Stimulated activated CD8-positive, alpha-beta memory T cell treated with anti-CD3 and anti-CD28 coated beads, Interleukin-4, amount 100 ng/mL, for 1 hour (primary cell): ENCODE measurements at places on chromosomes 5 and 9.

- DNase-seq: no peak
Measured at GRCh38 chr9:134809826-134810225, 70.8 kb upstream of the FCN2 start.

- DNase-seq: no peak
Measured at GRCh38 chr9:98989036-98990000, 45.6 kb downstream of the COL15A1 start.

DNA sequence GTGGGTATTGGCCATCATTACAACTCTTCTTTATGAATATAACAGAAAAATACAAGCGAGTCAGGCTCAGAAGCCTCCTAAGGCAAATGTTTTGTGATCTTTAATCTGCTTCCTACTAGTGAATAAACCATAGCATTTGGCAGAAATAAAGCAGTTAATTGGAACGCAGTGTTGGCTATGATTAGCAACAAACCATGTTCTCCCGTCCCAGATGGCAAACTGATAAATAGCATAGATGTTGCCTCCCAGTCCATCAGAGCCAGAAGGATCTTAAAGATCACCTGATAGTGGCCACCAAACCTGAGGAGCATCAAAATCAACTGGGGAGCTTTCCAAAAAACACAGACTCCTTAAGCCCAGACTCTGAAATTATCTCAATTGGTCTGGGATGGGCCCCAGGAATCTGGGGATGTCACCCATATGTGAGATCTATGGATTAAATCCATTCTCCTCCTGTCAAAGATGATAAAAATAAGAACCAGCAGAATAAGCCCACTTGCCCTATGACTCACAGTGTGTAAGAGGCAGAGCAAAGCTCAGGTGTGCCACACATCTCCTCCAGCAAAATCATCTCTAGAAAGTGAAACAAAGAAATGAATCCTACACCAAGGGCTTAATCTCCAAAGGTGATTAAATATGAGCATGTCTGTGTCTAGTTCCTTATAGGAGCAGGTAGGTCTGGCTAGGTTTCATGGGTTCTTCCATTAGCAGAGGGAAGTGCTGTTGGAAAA, 50.3 kb downstream of the APBA1 start:
- no peak for DNase-seq

DNA sequence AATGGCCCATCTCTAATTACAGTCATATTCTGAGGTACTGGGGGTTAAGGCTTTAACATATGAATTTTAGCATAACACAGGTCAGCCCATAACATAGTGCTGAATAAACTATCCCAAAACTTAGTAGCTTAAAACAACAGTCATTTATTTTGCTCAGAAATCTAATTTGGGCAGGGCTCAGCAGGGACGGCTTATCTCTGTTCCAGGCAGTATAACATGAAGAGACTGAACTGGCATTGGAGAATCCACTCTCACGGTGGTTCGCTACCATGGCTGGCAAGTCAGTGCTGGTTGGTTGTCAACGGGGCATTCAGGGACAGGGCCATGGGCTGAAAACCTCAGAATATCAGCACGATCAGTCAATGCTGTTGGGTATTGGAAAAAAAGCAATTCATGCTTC, 520.8 kb upstream of the DAP start:
- DNase-seq: no peak

DNA sequence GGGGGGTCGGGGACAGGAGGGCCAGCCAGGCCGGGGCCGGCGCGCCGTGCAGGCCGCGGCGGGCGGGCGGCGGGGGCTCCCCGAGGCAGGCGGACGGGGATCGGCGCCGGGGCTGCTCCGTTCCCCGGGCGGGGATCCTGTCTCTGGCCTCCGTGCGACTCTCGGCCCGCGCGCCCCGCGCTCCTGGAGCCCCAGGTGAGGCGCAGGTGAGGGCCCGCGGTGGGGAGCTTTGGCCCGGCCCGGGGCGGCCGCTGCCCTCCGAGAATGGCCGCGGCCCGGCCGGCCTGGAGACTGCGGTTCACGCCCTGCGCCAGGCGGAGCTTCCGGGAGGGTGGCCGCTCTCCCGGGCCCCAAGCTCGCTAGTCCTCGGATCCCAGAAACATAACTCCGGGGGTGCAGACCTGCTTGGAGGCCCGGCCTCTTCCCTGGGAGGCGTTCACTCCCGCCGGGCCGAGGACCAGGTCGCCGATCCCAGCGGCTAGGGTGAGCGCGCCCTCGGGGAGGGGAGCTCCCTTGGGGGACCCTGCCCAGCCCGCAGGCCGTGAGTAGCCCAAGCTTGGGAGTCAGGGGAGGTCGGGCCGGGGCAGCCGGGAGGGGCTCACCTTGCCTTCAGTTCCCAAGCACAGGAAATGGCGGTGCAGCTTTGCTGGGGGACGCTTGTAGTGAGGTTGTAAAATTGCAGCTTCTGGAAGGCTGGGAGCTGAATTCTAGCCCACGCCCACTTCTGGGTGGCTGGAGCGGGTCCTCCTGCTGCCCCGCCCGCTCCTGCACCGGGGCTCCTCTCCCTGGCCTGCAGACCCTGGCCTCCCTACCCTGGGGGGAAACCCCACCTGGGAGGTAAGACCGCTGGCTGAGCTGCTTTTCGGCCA, 723 bp downstream of the PPP1R26 start:
- DNase-seq: no peak

DNA sequence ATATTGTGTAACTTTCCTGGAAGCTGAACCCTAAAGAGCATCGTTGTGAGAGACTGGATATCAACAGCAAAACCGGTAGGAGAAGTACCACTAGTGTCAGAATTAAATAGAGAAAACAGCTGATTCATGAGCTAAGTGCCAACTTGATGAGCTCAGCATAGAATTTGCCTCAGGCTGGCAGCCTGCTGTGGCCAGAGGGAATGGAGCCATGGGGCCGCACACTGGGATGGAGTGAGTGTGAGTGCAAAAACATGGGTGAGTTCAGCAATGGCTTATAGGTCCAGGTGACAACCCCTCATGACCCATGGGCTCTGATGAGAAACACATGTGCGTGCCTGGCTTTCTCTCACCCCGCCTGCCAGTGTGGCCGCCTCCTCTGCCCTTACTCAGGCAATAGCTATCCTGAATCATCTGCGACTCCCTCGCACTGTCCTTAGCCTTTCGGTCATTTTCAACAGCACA, 25.4 kb downstream of the ADAMTS16 start:
- no peak for DNase-seq
